ENCODE measurements at places on chromosomes 3 and 15.
A peak's percentile ranks its signal among the peaks of the same experiment; 100 is the strongest.

DNA sequence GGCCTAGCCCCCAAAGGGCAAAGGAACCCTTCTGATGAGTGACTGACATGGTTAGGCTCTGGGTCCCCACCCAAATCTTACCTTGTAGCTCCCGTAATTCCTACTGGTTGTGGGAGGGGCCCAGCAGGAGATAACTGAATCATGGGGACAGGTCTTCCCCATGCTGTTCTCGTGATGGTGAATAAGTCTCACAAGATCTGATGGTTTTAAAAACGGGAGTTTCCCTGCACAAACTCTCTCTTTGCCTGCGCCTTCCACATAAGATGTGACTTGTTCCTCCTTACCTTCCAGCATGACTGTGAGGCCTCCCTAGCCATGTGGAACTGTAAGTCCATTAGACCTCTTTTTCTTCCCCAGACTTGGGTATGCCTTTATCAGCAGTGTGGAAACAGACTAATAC is 16.9 kb downstream of the TKT start:
- DNase-seq, result no peak

DNA sequence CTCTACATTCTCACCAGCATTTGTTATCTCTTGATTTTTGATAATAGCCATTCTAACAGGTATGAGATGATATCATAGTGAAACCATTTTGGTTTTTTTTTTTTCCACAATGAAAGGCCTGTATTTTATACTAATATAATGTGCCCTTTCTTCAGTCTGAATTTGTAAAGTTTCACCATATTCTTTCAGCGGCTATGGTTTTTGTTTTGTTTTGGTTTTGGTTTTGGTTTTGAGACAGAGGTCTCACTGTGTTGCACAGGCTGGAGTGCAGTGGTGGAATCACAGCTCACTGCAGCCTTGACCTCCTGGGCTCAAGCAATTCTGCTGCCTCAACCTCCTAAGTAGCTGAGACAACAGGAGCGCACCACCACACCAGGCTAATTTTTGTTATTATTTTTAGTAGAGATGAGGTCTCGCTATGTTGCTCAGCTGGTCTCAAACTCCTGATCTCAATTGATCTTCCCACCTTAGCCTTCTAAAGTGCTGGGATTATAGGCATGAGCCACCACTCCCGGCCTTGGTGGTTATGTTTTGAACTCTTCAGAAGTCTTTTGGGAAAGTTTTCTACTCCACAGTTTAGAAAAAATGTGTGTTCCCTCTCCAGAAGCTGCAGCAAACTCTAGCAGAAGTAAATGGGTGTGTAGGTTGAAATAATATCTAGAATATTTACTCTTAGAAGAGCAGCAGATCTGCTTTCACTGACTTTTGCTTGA is 110.2 kb upstream of the UMPS start:
- no peak for DNase-seq

DNA sequence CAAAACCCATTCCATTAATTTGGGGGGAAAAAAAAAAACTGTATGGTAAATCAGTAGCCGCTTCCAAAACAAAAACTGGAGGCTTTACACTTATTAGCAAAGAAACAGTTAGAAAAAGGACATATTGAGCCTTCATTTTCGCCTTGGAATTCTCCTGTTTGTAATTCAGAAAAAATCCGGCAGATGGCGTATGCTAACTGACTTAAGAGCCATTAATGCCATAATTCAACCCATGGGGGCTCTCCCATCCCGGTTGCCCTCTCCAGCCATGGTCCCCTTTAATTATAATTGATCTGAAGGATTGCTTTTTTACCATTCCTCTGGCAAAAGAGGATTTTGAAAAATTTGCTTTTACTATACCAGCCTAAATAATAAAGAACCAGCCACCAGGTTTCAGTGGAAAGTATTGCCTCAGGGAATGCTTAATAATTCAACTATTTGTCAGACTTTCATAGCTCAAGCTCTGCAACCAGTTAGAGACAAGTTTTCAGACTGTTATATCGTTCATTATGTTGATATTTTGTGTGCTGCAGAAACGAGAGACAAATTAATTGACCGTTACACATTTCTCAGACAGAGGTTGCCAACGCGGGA is 9.4 kb upstream of the RPL24 start:
- DNase-seq, result peak; percentile 57

GRCh38 chr15:49045751-49046219 is 461 bp downstream of the SECISBP2L start:
- no peak for DNase-seq

DNA sequence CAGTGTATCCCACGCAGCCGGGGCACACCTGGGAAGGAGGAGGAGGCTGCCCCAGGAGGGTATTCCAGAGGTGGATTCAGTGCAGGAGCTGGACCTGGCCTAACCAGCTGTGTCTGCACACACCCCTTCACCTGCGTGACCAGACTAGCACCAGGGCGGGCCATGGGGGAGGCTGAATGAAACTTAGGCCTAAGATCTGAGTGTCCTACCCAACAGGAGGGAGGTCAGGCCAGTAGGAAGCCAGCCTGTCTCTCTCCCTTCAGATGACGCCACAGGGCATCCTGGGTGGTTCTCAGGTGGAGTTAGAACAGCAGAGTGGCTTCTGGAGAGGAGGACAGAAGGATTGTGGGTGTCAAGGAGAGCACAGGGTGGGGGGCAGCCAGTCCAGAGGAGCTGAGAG is 3.4 kb upstream of the SEMA3F start:
- DNase-seq, result no peak

DNA sequence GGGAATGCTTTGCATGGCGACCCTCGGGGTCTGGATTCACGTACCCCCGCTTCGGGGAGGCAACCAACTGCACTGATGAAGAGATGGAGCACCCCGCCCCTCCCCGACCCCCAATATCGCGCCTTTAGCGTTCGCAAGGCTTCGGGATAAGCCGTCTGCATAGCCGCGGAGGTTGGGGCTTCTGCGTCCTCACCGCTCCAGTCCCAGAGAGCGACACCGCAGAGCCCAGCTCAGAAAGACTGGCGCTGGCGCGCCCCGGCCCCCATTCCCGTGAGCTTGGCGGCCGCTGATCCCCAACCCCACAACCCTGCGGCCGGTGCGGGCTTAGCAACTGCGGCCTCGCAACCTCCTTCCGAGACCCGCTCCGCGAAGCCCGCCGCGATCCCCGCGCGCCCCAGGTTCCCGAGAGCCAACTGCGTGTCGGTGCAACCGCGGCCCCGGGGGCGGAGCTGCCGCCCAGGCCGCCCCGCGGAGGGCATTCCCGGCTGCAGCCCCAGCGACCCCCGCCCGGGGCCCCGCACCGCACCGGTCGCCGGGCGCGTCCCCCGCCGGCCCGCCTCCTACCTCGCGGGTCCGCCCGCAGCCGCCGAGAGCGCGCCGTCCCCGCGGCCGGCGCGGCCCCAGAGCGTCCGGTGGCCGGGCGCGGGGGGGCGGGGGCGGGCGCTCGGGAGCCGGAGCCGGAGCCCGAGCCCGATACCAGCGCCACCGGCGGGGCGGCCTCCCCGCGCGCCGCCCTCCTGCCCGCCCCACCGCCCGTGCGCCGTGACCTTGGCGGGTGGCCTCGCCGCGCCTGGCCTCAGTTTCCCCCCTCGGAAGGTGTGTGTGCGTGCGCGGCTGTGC is 79.5 kb downstream of the IQSEC1 start:
- DNase-seq, result no peak

- no peak for DNase-seq
Measured at GRCh38 chr3:107992976-107993684, 97.7 kb downstream of the CD47 start.

GRCh38 chr3:132507657-132508056 is 89.4 kb upstream of the ACKR4 start:
- no peak for DNase-seq

DNA sequence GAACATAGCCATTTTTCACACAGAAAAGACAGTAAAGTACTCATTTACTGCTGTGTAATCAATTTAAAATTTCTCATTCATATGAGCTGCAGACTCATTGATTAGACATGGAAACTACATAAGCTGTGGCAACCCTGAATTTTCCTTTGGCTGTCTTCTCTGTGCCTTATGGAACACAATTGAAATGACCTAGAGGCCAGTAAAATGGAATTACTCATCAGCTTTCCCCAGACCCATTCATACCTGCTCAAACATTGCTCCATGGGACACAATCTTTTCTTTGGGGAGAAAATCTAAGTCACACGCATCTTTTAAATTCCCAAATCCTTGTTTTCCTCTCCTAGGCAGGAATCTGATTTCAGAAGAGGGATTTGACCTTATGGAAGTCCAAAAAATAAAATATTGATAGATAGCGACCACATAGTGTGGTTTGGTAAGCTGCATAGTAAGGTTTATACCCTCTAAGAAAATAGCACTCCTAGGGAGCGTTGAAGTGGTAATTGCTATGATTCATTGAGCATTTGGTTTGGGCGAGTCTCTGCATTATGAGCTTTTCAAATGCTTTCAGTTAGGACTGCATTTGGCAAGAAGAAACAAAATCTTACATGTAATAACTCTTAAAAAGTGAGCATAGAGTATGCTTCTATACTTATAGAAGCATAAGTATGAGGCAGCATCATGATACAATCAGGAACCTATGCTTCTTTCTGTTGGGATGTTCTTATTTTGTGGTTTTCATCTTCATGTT is 243.4 kb upstream of the GADL1 start:
- no peak for DNase-seq

DNA sequence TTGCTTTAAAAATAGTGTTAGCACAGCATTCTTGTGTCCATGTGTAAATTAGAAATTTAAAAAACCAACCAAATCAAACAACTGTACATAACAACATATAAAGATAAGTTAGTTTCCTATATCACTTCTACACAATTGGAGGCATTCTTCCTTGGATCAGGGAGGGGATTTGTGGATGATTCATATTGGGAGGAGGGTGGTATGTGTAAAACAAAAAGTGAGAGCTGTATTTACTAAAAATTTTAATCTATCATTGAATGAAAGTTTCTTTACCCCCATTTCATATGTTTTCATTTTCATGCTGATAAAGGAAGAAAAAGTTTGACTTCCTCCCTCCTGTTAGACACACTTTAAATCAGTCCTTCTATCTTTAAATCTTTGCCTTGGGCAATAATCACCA is 325.0 kb downstream of the SATB1 start:
- DNase-seq, result no peak

DNA sequence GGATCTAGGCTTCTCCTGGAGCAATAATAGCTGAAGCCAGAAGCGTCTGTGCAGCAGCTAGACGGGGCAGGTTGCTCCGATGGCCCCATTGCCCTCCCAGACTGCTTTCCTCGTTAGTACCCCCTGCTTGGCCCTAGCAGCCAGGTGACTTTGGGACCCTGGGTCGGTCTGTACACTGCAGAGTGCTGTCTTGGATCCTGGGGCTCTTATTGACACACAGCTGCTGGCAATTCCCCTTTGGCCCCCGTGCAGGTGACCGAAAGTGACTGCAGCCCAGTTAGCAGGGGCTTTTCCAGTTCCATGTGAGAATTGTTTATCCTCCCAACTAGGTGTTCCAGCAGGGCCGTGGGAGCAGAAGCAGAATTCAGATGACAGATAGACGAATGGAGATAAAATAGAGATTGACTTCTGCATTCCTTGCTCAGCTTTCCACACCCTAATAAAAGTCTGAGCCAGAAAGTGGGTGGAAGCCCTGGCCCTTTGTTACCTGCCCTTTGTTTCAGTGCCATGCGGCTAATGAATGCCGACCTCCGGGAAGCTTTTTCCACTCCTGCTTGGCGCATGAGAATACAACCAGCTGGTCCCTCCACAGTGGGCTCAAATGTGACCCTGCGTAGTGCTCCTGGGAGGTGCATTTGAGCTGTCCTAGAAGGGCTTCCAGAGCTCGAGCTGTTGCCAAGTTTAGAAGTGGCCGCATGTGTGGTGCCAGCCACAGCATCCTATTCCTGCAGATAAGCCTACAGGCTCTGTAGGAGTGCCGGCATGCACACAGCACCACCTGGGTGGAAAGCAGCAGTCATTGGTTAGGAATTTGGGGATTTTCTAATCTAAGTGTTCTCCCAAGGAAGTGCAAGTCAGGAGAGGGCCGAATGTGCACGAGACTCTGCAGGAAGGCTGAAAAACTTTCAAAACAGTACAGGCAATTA is 94.4 kb downstream of the SLCO3A1 start:
- DNase-seq, result no peak

- DNase-seq, result no peak
Measured at GRCh38 chr15:43370310-43370974, 401 bp downstream of the ZSCAN29 start.

GRCh38 chr3:60841355-60841754 is 409.9 kb downstream of the FHIT start:
- no peak for DNase-seq

DNA sequence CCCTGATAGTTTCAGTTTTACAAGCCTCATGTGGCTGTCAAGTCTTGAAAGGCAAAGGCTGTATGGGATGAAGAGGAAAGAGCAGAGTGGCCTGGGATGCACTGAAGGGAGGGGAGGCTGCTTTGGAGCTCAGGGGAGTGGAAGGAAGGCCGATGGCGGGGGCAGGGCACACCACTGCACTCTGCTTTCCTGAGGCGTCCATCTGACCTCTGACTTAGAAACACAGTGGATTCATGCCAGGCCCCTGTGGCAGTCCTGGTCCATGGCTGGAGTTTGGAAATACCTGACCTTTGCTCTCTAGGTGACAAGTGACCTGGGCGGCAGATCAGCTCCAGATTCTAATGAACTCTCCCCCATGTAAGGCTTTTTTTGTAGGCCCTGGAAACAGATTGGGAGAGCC is 19.0 kb downstream of the FAH start:
- DNase-seq, result no peak

DNA sequence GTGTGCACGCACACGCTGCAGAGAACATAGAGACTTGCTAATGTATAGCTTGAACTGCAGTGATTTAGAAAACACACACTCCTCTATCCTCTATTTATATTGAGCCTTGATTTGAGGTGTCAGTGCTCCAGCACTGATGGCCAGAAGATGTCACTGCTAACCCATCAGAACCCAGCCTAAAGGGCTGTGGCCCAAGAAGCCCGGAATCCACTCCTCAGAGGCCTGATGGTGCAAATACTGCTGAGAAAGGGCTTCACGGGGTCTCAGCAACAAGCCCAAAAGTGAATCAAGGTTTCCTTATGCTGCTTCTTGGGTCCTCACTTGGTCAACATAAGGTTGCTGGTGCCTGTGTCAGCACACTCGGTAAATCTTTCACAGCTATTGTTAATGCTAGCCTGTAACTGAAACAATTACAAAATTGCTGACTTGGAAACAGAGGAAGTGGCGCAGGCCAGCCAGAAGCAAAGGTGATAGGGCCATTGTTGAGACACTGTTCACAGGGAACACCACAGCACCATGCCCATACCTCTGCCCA is 60.3 kb downstream of the HEG1 start:
- no peak for DNase-seq

GRCh38 chr3:4338751-4339150 is 35.6 kb downstream of the SETMAR start:
- DNase-seq, result no peak

DNA sequence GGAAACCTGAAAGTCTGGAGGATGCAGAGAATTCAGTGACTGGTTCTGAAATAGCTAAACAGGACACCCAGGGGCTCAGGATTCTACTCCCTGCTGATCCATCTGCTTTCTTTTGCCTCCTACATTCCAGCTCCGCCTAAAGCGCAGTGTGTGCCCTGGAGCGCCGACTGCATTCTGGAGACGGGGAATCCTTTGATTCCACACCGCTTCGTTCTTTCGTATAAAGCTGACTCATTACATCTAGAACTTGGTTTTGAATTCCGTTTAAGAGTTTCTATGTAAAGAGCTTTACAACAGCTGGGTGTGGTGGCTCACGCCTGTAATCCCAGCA is 61.8 kb downstream of the SENP2 start:
- no peak for DNase-seq

Data from T-helper 1 cell (primary cell).